ENCODE measurements at places on chromosomes 7 and 10.

GRCh38 chr7:27936768-27937102, 196.8 kb downstream of the TAX1BP1 start:
- DNase-seq: no peak

DNA sequence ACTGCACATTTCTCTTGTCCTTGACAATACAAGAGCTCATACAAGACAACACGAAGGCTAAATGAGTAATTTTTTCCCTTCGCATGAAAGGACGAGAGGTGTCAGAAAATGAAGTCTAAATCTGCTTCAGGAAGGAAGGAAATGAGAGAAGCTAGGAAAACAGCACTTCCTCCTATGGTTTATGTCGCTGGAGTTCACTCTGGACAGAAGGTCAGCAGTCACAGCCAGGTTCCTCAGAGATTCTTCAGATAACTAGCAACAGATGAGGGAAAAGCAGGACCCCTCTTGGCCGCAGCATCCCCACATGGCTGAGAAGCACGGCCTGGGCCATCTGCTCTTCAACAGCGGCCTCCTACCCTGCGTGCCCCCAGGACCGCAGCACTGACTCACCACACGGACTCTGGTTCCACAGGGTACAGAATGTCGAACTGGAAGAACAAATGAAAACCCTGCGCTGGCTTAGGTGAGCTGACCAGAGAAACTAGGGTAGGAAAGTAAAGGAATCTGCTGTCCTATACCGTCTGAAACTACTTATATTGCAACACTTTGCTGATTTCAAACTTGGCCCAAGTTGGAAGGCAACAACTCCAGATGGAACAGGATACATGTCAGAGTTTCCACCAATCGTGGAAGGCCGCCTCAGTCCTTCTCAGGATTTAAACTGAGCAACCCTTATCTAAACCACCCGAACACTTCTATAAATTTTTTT, 26.3 kb downstream of the DNMBP start:
- no peak for DNase-seq

GRCh38 chr7:155744971-155745683, 67.1 kb downstream of the SHH start:
- no peak for DNase-seq

GRCh38 chr10:79403441-79404230, 41.8 kb downstream of the ZCCHC24 start:
- no peak for DNase-seq

DNA sequence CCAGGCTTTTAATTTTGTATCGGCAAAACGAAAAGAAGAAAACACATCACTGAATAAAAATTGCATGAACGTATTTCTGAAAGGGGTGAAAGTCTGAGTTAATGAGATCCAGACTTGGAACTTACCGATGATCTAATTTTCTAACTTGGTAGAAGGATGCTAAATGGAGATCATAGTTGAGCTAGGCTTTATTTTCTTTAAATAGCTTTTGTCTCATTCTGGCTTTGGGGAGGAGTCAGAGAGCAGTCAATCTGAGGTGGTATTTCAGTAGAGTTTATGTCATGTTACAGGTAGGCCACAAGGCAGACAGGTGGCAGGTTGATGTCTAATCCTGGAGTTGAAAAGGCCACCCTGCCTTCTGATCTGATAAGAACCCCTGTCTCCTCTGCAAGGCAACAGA, 161.9 kb downstream of the KIAA1217 start:
- no peak for DNase-seq

- no peak for DNase-seq
These were observed 55.1 kb downstream of the SLK start for GRCh38 chr10:104022026-104022425.

- DNase-seq: no peak
These were observed 19.0 kb downstream of the ADCYAP1R1 start for GRCh38 chr7:31070991-31071644.

DNA sequence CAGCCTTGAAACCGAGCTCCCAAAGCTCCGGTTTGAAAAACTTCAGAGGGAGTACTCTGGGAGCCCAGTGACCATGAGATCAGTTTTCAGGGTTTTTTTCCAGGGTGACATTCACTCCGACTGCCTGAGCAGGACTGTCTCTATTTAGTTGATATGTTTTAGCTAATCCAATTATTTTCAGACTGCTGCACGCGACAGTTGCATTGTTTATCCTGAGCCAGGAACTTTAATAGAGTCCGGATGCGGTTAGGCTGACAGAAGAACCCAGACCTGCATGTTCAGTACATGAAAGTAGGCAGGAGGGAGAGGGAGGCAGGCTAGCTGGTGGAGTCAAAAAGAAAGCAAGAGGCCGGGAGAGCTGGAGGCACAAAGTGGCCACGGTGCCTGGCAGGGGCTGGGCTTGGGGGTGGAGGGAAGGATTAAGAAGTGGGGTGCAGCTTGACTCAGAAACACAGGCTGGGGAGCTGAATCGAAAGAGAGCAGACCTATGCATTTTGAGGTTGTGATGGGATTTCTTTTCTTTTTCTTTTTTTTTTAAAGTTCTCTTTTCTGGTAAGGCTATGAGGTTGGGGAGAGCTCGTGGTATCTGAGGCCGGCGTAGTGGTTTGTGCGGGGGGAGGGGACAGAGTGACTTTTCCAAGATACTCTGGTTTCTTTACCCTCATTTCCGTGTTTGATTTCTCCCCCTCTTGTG, 5.7 kb downstream of the GATA3 start:
- no peak for DNase-seq

DNA sequence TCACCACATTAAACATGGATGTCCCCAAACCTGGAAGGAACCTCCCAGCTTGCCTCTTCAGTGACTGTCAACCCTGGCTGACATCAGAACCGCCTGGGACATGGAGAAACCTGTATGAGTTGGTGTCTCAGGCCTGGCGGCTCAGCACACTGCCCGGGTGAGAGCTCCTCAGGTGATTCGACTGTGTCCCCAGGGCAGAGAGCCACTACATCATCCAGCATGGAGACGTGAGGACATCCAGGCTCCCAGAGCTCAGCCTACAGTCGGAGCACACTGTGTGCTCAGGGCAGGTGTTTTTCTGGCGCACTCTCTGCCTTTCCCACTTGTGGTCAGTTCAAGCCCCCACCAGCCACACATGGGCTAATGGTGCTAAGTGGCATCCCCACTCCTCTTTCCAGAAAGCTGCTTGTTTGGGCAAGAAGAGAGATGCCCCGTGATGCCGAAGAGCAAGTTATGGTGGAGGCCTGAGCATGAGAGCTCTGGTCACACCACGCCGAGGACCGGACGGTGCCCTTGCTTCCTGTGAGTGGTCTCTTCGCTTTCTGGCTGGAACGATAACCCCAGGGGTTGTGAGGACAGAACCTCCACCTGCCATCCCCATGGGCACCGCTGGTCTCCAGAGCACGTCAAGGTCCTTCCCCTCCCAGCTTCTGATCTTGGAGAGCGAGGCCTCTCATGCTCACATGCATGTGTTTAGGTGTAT, 38.5 kb downstream of the AMZ1 start:
- no peak for DNase-seq

DNA sequence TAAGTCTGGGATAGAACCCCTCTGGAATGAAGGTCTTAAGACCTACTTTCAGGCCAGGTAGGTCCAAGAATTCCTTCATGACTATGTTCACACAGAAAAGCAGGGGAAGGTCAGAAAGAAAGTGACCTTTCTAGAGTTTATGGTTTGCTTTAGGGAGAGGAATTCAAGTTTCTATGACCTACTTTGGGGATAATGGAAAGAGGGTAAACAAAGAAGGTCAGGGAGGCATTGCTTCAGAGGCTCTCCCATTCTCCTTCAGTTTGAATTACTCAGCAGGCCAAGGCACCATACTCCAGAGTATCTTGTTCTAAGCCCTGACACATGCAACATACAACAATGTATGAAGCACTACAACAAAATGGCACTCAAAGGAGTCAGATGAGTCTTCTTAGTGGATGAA, 11.5 kb upstream of the MACC1 start:
- DNase-seq: no peak

GRCh38 chr10:102633287-102633686, 11.0 kb upstream of the TRIM8 start:
- no peak for DNase-seq

- no peak for DNase-seq
These were observed 69.5 kb downstream of the NPSR1 start for GRCh38 chr7:34727464-34727995.

DNA sequence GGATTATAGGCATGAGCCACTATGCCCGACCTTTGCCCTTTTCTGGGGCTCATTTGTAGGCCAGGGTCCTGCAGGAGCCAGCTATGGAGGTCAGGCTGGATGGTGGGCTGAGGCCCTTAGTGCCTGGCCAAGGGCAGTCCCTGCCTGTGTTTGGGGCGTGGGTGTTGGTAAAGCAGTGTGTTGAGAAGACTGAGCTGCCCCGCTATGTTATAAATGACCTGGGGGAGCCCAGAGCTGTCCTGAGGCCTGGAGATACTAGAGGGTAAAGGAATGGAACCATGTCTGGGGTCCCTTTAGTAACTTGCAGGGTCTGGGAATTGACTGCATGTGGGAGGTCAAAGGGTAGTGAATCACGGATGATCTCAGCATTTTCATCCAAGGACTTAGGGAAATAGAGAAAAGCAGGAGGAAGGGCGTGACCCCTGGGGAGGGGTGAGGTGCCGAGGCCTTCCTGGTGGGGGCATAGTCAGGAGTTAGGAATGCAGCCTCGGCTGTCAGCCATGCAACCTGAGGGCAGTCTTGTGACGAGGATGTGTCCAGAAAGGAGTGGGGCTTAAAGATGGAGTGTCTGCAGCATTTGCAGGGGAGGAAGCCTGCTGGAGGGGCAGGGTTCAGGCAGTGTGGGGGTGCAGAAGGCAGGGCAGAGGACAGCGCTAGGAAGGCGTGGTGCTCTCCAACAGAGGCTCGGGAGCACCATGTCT, 31.5 kb downstream of the TMEM248 start:
- DNase-seq: no peak

GRCh38 chr7:18570890-18571478, 75.4 kb downstream of the HDAC9 start:
- no peak for DNase-seq

DNA sequence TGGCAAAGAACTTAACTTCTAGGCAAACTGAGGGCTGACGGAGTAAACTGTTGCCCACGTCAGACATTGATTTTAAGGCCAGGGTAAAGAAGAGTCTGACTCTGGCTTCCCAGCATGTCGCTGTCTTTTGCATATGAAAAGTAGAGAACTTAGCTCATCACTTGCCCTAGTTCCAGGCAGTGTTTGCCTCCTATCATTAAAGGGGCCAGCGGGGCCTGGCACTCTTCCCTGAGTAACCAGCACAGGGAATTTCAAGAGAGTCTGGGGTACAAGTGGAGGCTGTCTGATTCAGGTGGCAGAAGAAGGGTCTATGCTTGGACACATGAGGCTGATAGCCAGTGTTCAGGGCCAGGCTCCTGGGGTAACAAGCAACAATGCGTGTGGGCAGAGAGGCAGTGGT, 4.8 kb downstream of the DENND2A start:
- no peak for DNase-seq

- DNase-seq: no peak
These were observed 1.3 kb upstream of the PPIF start for GRCh38 chr10:79346012-79346340.

Data from activated gamma-delta T cell (primary cell).